ENCODE measurements at places on chromosomes 12 and 14.

DNA sequence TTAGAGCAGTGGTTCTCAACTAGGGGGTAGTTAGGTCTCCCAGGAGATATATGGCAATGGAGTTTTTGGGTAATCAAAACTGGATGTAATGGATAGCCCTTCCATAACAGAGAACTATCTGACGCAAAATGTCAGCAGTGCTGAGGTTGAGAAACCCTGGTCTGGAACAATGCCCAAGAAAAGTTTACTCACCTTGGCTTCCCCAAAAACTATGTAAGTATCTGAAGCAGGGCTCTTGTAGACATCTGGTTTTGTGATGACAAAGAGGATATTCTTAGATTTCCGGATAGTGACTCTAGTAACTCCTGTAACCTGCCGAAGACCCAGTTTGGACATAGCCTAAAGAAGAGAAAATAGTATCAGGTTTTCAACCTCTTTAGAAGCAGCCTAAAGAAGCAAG, 11.8 kb downstream of the NACA start:
- DNase-seq = no peak

DNA sequence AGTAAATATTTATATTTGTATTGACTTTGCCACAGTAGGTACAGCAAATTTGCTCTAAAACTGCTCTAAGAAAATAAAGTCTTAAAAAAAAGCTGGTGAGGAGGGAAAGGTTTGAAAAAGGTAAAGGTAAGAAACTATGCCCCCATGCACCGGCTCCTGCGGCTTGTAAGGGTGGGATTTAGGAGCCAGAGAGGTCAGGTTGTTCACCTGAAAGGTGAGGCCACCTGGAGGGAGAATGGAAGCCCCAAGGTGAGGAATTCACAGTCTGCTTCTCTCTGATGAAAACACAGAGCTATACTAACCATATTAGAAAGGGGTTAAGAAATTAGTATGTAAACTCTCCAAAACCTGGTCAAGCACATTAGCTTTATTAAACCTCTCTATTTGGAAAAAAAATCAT, 31.8 kb downstream of the CPM start:
- no peak for DNase-seq

DNA sequence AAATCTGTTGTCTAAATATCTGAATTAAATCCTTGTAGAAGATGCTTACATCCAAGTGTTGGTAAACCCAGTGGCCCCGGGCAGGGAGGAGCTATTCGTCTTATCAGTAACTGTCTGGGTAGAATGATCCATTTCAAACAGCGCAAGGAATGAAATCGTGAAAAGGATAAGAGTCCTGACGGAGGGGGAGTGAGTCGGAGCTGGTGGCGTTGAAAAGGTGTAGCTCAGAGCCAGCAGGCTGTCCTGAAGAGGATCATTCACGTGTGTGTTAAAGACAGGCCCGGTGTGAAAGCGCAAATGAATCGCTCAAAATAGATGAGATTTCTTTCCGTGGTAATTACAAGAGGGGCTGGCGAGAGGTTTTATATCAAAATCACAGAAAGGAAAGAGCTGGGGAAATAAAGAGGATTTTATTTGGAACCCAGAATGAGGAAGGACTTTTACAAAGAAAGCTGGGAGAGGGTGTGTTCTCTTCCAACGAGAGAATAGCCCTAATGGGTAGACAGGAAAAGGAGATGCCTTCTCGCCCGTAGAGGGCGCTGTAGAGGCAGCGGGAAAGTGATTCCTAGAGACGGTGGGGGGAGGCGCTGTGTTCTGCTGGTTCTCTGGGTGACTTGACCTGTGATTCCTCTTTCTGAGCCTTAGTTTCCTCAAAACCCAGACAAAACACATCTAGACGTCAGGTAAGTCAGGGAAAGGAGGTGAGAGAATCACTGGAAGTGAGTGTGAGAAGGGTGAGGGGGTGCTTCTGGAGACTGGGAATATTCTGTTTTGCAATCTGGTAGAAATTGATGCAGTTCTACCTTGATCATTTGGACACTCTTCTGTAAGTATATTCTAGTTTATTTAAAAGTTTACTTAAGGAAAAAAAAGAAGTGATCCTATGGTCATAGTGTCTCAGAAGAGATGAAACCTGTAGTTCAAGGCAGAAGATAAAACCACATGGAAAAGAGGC, 39.3 kb downstream of the SRRM4 start:
- DNase-seq = no peak

GRCh38 chr12:20375560-20375959, 7.2 kb downstream of the PDE3A start:
- DNase-seq = no peak

GRCh38 chr12:114395755-114396152, 10.2 kb downstream of the TBX5 start:
- no peak for DNase-seq

- peak; percentile 64 for DNase-seq
Measured at GRCh38 chr12:123995023-123995748, 22.2 kb downstream of the ZNF664 start.

DNA sequence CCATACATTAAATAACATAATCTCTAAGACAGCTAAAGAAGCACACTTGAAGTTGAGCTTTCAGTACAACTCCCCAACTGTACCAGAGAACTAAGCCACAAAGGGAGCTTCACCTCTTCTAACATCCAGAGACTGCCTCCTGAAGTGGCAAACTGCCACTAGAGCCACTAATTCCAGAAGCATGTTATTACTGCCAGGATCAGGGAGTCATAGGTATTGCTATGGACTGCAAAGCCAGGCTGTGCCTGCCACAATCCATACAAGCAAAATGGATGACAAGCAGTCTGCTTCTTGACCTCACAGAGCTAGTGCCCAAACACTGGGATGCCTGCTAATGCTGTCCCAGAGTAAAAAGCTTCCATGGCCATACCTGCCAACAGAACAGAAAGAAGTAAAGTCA, 160.1 kb downstream of the STXBP6 start:
- peak; percentile 28 for DNase-seq

GRCh38 chr12:17079251-17079909, 473.4 kb upstream of the LMO3 start:
- DNase-seq = no peak

- DNase-seq = no peak
Measured at GRCh38 chr12:98182821-98183220, 332.6 kb upstream of the TMPO start.

DNA sequence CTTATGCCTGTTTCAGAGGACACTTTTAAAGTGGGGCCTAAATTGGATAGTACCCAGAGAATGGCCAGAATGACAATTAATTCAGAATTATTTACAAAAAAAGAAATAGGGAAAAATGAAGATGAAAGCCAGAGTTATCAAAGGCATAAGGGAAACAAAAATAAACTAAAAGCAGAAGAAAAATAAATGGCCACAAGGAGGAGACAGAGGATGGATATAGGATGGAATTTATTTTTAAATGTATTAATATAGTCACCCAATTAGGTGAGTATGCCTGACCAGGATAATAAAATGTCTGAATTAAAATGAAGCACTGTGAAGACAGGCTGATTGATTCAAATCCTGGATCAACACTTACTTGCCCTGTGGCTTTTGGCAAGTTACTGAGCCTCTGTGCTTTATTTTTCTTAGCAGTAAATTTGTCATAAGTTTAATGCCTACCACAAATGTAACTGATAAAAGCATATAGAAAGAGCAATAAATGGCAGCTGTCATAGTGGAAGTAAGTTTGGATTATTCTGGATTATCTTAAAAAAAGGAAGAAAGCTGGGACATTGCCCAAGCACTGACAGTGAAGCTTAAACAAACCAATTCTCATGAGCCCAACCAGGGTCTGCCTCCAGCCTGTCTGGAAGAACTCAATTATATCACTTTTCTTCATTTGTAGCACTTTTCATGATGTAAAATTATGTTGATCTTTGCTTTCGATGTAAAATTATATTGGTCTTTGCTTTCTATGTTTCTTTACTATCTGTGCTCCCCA, 3.5 kb downstream of the CLEC9A start:
- peak; percentile 6 for DNase-seq

- DNase-seq = no peak
Measured at GRCh38 chr14:92439537-92440344, 73.8 kb upstream of the RIN3 start.

DNA sequence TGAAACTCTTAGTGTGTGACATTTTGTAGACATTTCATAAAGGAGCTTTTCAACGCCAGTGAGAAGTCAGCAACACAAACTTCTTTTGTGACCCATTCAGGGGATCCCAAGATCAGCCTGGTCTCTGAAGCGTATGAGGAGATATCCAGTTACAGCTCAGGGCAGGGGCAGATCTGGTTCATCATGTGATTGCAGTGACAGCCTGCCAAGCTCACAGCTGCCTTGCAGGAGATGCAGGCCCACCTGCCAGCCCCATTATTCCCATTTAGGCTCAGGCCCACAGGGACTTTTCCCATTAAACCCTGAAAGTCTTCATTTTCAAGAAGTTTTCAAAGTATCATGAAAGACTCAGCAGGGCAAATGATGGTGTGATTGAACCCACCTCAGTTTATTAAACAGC, 38.3 kb downstream of the SRGAP1 start:
- DNase-seq = no peak

DNA sequence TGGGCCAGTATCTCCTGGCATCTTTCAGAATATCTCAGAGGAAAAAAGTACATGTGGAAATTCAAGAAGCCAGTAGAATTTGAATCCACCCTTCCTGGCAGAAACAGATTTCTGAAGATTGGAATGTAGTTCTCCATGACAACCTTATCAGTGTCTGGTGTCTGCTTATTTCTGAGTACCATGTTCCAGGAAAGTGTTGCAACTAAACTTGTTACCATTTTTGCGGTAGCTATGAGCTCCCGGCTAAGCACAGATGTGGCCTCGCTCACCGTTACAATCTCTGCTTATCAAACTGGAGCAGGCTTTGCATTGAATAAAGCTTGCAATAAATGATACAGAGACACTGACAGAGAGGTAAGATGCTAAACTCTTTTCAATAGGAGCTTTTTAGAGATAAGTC, 13.0 kb upstream of the ITPR2 start:
- peak; percentile 79 for DNase-seq

- DNase-seq = no peak
Measured at GRCh38 chr14:99551034-99551922, 52.7 kb downstream of the CCDC85C start.

DNA sequence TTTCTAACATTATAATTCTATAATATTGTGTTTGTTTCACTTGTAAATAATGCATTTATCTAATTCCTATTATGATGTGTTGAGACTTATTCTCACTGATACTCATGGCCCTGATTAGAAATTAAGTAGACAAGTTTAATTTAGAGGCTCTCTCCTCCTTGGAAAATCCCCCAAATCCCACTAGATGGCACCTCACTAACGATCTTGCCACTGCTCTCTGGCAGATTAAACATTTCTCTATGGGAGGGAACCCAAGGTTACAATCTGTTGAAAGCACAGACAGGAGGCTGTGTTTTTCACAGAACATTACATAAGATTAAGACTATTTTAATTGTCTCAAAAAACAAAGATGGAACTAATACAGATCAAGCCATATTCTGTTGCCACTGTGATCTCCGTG, 318.7 kb downstream of the LRFN5 start:
- peak; percentile 58 for DNase-seq

GRCh38 chr14:54348001-54348611, 48.7 kb upstream of the CDKN3 start:
- peak; percentile 53 for DNase-seq

DNA sequence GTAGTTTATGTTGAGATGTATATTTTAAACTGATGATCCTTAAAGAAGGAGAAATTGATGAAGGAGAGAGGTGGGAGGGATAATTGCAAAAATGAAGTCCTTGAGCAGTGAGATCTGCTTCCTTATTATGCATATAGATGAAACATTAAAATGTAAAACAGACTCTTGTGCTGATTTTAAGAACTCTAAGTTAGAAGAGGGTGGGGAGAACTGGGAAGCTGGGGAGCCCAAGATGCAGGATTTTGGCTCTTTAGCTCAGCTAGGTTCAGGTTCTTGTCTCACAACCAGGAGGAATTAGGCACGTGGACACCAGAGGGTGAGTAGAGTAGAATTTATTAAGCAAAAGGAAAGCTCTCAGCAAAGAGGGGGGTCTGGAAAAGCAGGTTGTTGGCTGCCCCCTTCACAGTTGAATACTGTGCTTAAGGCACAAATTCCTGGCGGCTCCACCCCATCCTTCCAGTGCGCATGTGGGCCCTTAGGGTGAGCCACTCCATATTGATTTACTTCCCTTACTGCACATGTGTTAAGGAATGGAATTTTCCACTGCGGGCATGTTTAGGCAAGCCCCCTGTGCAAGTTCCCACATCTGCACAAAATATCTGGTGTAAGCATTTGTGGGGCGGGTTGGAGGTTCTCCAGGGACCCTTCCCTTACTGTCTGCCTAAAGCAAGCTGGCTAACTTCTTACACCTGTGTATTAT, 141.9 kb downstream of the BICD1 start:
- DNase-seq = peak; percentile 61

GRCh38 chr14:59116984-59117415, 71.5 kb upstream of the DAAM1 start:
- DNase-seq = no peak

DNA sequence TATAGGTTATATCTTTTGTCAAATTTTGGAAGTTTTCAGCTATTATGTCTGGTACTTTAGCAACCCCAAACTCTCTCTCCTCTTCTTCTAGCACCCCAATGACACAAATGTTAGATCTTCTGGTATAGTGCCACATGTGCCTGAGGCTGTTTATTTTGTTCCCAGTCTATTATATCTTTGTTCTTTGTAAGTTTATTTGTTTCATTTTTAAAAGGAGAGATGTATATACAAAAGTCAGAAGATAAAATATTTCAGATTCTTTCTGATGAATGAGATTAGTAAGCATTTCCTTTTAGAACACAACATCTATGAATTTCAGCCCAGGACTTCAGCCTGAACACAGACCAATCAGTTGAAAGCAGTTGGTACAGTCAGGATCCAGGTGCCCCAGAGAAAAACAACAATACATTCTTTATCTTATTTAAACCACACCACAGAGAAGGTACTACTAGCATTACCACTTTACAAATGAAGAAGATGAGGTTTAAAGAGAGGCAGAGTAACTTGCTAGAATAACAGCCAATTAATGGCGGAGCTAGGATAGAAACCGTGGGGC, 114.1 kb upstream of the BTG1 start:
- no peak for DNase-seq

GRCh38 chr12:54197431-54197909, 8.7 kb upstream of the SMUG1 start:
- DNase-seq = peak; percentile 68

DNA sequence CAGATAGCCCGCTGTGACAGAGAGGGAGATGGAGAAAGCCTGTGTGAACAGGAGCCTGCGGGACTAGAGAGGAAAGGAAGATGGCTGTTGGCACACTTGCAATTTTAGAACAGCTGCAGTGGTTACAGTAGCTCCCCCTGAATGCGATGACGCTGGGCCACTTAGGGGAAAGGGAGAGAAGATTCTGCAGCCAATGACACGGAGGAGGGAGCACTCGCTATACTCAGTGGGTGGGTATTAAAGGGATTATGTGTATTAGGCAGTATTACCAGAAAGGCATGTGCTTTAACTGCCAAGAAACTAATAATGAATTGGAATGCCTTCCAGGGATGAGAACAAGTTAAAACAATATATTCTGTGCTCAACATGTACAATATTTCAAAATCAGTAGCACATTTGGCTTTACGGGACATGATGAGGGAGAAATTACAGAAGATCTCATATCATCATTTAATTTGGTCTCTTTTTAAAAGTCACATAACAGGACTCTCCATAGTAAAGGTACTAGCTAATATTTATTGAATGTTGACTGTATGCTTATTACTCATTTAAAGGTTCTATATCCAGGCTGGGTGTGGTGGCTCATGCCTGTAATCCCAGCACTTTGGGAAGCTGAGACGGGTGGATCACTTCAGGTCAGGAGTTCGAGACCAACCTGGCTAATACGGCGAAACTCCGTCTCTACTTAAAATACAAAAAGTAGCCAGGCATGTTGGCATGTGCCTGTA, 35.9 kb upstream of the FOS start:
- DNase-seq = peak; percentile 94

- no peak for DNase-seq
Measured at GRCh38 chr14:34614638-34615037, 15.3 kb downstream of the SNX6 start.

- DNase-seq = no peak
Measured at GRCh38 chr14:53599221-53599945, 357.2 kb downstream of the BMP4 start.

Data from fibroblast of upper back skin (primary cell).